ENCODE measurements at places on chromosomes 1 and 21. TPM values are rescaled to one million over a fixed set of nuclear protein-coding genes. Genes with fewer than 3 reads are reported as not detected.

GRCh38 chr1:234605983-234606783, 3.8 kb downstream of the IRF2BP2 start:
- no peak for DNase-seq

DNA sequence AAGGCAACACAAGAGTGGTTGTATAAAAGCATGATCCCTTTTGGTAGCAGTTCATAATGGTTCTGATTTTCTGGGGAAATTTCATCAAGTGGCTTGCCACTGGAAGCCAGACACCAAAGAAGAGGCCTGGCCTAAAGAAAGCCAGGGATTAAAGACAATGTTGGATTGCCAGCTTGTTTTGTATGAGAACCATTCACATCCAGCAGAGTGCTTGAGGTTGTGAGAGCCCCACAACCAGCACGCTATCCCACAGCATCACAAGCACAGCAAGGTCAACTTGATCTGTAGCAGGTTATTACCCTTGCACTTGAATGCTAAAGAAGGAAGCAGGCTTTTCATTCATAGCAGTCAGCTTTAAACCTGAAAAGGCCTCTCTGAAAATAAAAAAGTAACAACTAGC, 399.8 kb downstream of the PLPP3 start:
- no peak for DNase-seq

Gene ATP5PB
- total RNA-seq, result 565 TPM

Gene NUDT17
- 2.7 TPM for total RNA-seq

Gene CFAP107
- total RNA-seq, result not detected
